Effector memory CD4-positive, alpha-beta T cell (primary cell): ENCODE measurements at places on chromosomes 1 and 21.

DNA sequence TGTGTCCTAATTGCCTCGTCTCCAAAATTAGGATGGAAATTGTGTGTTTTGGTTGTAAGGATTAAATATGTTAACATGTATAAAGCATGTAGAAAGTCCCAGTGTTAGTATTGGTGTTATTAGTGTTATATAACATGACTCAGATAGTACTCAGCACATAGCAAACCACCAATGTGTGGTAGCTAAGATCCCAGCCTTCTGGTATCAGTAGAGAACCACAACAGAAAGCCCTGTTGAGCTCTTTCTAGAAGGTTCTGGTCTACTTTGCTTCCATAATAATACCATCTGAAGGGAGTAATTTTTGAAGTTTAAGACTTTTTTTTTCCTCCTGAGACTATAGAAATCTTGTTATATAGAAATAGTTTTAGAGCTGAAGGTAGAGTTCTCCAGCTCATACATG is 259.3 kb upstream of the SGIP1 start:
- DNase-seq, result no peak

DNA sequence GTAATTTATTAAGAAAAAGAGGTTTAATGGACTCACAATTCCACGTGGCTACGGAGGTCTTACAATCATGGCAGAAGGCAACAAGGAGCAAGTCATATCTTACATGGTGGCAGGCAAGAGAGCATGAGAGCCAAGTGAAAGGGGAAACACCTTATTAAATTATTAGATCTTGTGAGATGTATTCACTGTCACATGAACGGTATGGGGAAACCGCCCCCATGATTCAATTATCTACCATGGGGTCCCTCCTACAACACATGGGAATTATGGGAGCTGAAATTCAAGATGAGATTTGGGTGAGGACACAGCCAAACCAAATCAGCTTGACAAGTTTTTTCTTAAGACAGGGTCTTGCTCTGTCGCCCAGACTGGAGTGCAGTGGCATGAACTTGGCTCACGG is 14.3 kb downstream of the DAP3 start:
- DNase-seq, result no peak

DNA sequence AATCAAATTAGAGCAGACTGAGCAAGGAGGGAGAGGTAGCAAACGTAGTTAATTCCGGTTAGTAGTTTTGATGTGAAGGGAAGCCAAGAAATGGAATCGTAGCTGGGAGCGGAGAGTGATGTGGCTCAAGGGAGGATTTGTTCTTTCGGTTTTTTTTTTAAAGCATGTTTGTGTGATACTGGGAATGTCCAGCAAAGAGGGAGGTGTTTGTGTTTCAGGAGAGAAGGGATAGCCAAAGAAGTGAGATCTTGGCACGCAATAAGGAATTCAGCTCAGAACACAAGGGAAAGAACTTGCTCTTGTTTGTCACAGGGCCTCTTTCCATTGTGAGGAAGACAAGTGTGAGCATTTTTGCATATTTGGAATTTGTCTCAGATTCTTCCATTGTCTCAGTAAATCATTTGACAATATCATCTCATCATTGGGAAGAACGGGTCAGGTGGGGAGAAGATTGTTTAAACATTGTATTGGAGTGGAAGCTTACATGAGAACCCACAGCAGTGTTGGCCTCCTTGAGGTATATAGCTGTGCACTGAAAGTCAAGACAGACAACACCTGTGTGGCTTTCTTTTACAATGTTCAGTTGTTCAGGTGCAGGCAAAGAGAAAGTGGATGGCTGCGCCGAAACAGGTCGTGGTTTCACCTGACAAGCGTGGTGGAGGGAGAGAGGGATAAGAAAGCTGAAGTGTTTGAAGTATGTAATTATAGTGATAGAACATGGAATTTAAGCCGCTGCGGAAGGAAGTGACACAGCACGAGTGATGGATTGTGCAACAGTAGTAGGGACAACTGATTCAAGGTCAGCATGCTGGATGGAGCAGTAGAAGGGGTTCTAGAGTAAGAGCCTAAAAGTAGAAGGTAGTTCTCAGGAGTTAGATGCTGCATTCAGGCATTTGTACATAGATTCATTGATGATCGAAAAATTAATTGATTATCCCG is 25.4 kb downstream of the FMN2 start:
- DNase-seq, result no peak

DNA sequence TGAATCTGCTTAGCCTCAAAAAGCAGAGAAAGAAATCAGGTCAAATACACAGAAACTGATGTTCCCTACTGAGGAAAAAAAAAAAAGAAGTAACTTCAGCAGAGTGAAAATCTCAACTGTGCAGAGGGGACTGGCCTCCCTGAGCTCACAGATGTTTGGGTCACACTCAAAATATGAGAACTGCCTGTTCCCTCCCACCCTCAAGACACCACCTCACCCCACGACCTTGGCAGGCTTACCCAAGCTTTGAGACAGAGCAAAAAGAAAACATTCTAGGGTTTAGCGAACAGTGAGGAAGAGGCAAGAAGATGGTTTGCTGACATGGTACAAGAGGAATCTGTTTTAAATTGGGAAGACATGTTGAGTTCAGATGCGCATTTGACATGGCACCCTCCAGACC is 48.8 kb downstream of the NID1 start:
- no peak for DNase-seq

- DNase-seq, result no peak
Measured at GRCh38 chr1:187624812-187625545, 796.2 kb downstream of the PLA2G4A start.

DNA sequence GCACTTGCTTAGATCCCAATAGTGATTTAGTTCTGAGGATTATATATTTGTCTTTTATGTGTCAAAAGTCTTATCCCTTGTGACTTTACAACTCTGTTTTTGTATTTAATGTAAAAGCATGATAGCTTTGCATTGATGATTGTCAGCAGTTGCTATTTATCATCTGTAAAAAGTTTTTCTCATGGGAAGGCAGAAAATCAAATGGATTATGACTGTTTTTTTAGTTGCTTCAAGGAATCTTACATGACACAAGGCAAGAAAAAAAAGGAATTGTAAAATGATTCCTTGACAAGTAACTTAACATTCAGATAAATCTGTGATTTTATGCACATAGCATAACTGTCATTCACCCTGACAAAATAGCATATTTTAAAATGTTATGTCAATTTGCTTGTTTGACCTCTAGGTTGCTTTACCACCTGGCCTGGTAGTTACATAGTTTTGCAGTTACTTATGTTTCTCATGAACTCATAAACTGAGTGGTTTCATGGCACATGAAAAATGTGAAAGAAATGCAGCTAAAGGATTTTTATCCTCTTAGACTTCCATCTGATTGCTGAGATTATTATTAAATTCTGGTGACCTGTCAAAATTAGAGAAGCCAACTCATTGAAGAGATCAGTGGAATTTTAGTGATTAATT is 622.6 kb downstream of the ADGRL2 start:
- DNase-seq, result no peak

DNA sequence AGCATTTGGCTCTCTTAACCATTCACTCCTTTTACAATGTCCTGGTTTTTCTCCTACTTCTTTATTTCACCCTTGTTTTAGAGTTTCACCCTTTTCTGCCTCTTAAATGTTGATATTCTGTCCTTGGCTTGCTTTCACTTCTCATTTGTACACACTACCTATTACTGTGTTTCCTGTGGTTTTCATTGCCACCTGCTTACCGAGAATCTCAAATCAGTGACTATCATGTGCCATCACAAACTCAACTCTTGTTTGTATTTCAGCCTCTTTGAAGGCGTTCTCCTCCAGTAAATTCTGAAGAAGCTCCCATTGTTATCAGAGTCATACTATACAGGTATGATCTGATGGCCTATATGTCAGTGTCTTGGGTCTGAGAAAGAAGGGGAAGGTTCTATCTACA is 65.7 kb downstream of the NPHS2 start:
- no peak for DNase-seq

GRCh38 chr21:43911015-43911934 is 46.3 kb downstream of the AGPAT3 start:
- DNase-seq, result no peak

DNA sequence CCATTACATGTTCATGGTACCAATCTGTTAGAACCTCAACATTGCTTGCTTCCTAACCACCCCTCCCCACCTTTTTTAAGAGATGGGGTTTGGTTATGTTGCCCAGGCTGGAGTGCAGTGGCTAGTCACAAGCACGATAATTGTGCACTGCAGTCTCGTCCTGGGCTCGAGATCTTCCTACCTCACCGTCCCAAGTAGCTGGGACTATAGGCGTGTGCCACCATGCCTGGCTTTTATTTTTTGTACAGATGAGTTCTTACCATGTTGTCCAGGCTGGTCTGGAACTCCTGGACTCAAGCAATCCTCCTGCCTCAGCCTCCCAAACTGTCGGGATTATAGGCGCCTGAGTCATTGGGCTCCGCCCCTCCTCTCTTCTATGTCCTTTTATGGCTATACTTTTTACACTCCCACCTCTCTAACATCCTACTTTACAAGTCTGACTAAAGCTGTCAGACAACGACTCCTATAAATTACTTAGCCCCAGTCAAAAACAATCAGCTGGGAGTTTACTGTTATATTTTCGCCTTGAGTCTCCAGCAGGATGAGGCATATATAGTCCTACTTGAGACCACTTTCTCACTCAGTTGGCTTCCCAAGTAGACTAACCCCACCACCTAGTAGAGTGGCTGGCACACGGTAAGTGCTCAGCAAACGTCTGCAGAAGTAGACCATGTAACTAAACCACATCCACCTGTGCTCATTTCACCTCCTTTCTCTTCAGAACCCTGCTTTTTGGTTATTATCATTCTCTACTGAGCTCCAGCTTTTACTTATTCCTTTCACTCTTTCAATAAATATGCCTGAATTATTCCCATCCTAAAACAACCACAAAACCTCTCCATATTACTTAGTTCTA is 13.8 kb downstream of the ENSA start:
- DNase-seq, result no peak

DNA sequence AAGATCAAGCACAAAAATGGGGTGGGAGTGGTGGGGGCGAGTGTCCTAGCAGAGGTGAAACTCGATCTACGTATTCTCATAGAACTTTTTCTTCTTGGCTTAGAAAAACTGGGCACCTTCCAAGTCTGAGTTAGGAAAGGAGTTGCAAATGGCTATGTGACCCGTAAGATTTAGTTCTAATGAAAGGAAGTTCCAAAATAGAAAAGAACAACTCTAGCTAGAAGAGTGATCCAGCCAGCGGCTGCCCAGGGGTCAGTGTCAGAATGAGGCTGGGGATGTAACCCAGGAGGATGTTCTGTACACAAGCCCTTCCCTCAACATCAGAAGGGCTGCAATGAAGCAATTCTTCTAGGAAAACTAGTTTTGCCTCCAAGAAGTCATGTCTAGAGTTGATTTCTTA is 5.2 kb downstream of the MTARC1 start:
- no peak for DNase-seq

- DNase-seq, result no peak
Measured at GRCh38 chr1:61711969-61712368, 13.0 kb downstream of the TM2D1 start.

GRCh38 chr1:153685544-153686340 is 7.3 kb downstream of the NPR1 start:
- DNase-seq, result no peak

- no peak for DNase-seq
Measured at GRCh38 chr1:239930686-239931262, 160.9 kb upstream of the FMN2 start.

DNA sequence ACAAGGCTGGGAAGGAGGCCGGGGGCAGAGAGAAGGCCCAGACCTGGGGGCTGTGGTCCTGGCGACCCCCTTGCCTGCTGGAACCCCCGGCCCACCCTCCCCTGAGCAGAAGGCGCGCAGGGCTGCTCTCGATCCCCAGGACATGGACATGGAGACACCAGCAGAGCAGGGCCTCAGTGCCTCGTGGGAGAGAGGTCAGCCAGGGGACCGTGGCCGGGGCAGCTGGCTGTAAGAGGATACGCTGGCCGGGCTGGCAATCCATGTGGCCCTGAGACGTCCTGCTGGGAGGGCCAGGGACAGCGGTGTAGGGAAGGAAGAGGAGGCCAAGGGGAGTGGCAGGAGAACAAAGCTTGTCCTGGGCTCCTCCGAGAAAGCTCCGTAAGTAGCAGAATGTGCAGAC is 132.2 kb downstream of the CASZ1 start:
- DNase-seq, result no peak

DNA sequence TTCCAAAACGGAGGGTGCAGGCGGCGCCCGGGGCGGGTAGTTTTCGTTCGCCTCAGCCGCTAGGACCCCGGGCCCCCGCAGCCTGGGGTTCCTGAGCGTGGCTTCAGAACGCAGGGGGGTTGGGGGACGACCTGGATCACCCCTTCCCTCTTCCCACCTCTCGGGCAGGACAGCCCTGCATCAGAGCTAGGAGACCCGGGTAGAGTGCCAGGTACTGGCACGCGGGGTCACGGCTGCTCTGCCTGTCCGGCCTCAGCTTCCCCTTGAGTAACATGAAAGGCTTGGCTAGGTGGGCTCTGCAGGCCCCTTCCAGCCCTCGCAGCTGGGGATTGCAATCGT is 484 bp downstream of the DFFB start:
- DNase-seq, result no peak

DNA sequence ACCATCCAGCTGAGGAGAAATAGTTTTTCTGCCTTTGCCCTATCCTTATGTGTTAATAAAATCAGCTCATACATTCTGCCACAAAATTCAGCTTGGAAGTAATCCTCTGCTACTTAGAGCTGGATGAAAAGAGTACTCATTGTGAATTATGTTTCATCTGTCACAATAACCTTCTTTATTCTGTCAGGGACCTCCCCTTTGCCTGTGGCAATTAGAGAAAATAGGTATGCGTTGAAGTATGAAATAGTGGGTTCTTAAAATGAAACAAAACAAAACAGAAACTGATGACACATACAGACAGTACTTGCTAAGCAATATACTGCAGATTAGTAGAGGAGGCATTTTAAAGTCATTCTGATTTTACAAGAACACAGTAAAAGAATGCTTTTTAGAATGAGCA is 578.5 kb downstream of the USP25 start:
- DNase-seq, result no peak

- DNase-seq, result no peak
Measured at GRCh38 chr1:30575066-30575465, 148.3 kb downstream of the MATN1 start.

- no peak for DNase-seq
Measured at GRCh38 chr1:67846538-67846937, 13.3 kb upstream of the GNG12 start.

DNA sequence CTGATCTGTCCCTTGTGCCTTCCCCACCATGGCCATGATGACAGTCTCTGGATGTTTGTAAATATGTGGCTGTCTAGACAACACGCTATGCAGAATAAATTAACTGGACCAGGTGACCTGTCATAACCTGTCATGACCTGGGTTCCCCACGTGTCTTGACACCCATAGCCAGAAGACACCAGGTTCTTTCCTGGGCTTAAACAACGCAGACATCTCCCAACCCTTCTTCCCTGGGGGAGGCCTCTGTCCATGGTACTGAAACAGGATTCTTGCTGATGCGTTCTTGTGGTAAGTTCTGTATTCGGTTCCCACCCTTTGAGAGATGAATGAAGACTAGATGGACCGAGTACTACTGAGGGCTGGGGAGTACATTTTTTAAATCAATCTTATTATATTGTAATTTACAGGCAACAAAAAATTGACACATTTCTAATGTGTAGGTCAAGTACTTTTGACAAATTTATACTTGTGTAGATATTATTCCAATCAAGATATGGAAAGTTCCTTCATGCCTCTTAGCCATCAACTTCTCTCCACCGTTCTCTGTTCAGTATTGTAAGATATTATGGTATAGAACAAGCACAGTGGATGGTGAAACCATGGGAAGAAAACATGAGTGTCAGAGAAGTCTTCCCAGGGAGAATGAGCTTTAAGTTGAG is 738.8 kb downstream of the PTPRU start:
- DNase-seq, result no peak

GRCh38 chr1:55575571-55576279 is 360.6 kb upstream of the USP24 start:
- DNase-seq, result no peak
